Panc1 (cell line): ENCODE measurements at places on chromosomes 3 and 15.

- peak; percentile 53 for DNase-seq
Measured at GRCh38 chr15:45254405-45254804, 2.4 kb downstream of the SLC28A2 start.

GRCh38 chr15:92449476-92449875 lies 55.8 kb downstream of the ST8SIA2 start:
- no peak for DNase-seq

DNA sequence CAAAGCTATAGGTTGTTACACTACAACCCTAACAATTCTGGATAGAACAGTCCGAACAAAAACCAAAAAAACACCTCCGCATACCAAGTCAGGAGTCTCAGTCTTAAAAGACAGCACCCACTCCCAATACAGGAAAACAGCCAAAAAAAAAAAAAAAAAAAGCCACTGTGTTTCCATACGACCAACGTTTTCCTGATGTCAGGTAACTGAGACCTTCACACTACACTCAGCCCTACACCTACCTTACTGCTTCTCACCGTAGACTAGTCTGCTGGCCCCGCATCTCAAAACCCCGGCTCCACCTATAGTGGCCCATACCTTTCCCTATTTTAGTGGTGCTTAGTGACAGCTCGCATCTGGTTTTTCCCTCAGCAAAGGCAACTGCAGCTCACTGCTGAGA lies 339.5 kb upstream of the ADAMTS9 start:
- no peak for DNase-seq

DNA sequence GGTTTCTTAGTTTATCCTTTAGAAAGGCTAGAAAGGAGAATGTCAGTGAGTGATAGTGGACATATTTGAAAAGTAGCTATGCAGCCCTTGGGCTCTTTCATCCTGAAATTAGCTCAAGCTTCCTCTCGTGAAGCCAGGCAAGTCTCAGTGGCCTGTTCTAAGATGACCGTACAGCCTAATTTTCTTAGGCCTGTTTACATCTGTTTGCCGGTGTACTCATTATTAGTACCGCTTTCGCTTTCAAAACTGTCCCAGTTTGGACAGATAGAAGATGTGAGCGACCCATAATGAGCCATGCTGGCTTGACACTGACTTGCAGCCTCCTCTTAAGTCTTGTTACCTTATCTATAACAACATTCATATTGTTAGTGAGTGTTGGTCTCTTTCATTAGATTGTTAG lies 5.7 kb upstream of the ARL14 start:
- DNase-seq: no peak

DNA sequence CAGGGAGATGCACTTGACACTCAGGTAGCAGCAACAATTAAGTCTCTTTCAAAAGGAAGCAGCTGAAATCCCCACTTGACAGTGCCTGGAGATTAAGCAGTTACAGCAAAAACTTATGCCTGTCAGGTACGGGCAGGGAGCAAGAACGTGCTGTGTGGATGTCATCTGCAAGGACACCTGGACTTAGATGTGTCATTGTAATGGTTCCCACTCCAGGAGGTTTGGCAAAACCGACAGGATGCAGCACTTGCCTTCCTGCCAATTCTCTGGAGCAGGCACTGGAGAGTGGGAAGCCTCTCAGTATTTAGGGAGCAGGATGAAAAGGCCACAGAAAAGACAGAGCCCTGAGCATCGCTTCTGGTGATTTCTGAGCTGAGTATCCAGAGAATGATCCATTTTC lies 292.4 kb downstream of the PDCD6IP start:
- DNase-seq: no peak

GRCh38 chr3:104952146-104952972 lies 414.4 kb upstream of the ALCAM start:
- no peak for DNase-seq

DNA sequence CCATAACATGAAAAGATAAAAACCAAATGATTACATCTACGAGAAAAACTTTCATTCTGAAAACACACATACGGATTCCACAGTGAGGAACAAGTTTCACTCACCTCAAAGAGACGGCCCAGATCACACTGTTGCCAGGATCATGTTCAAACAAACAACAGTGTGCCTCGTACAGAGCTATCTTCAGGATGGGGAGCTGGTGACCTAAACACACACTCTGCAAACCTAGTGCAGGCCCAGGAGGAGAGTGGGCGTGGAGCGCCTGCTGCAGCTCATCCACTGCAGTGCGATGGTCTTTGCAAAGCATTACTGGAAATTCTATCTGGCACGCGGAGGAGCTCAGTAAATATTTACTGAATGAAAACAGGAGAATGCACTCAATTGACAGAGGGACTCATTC lies 38.5 kb downstream of the TAMM41 start:
- DNase-seq: no peak
